Stimulated activated CD4-positive, alpha-beta T cell treated with anti-CD3 and anti-CD28 coated beads, Interleukin-1b, Interleukin-23, amount 100 ng/mL, for 1 hour (primary cell): ENCODE measurements at places on chromosomes 1 and 21.

DNA sequence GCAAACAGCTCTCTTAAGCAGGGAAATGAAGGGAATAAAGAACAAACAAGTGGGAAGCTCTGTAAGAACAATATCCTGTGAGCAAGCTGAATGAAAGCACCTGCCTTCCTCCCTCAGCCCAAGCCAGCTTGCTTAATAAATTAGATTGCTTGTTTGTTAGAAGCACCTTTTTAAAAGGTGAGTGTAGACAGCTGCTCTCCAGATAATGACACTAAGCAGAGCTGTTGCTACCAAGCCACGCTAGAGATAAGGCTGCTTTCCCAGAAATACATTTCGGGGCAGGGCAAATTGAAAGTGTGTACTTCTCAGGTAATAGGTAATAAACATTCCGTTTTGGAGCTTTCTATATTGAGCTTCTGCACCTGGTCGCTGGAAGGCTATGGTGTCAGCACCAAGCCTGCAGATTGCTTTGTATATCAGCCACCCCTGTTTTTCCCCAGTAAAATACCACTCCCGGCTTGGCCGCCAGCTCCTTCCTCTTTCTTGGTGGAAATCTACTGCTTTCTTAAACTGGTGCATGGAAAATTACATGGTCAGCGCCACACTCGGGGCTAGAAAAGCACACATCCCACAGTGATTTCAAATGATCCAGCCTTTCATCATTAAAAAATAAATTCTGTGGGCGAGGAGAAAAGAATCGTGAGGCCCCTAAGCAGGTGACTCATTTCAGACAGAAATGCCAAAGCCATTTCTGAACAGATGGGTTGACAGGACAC lies 151.3 kb downstream of the ETS2 start:
- DNase-seq, result no peak

DNA sequence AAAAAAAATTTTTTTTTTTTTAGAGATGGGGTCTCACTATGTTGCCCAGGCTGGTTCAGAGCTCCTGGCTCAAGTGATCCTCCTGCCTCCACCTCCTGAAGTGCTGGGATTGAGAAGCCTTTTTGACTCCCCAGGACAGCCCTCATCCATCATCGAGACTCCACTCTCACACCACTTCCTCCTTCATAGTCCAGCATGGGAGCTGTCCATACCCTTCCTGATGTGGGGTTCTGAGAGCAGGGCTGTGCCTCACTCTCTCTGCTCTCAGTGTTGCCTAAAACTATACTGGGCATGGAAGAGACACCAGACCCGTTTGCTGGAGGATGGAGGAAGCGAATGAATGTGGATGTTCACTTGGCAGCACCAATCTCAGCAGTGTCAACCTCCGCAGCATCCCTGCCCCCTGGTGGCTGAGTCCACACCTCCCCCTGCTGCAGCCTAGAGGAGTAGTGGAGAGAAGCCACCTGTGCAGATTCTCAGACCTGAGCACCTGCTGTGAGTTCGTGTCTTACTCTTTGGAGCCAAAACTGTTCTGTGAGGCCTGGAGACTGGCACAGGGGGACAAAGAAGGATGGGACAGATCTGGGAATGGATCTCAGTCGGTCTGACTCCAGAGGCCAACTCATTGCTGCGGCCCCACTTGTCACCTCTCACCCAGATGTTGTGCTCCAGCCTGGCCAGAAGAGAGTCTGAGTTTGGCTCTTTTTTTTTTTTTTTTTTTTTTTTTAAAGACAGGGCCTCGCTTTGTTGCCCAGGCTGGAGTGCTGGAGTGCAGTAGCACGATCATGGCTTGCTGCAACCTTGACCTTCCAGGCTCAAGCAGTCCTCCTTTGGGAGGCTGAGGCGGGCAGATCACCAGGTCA lies 17.7 kb downstream of the TINAGL1 start:
- peak; percentile 51 for DNase-seq

DNA sequence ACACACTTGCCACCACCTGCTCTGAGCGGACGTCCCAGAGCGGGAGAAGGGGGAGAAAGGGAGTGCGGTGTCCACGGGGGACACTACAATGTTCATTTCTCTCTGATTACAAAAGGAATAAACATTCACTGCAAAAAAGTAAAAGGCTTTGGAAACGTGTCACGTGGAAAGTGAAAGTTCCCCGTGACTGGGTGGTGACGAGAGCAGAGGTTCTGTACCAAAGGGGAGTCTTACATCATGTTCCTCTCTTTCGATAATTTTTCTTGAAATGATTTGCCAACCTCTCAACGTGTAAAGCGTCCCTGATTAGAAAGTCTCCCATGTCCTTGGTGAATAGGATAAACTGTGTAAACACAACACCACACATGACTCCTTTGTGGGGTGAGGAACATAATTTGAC lies 22.0 kb upstream of the PRDM15 start:
- DNase-seq, result no peak

DNA sequence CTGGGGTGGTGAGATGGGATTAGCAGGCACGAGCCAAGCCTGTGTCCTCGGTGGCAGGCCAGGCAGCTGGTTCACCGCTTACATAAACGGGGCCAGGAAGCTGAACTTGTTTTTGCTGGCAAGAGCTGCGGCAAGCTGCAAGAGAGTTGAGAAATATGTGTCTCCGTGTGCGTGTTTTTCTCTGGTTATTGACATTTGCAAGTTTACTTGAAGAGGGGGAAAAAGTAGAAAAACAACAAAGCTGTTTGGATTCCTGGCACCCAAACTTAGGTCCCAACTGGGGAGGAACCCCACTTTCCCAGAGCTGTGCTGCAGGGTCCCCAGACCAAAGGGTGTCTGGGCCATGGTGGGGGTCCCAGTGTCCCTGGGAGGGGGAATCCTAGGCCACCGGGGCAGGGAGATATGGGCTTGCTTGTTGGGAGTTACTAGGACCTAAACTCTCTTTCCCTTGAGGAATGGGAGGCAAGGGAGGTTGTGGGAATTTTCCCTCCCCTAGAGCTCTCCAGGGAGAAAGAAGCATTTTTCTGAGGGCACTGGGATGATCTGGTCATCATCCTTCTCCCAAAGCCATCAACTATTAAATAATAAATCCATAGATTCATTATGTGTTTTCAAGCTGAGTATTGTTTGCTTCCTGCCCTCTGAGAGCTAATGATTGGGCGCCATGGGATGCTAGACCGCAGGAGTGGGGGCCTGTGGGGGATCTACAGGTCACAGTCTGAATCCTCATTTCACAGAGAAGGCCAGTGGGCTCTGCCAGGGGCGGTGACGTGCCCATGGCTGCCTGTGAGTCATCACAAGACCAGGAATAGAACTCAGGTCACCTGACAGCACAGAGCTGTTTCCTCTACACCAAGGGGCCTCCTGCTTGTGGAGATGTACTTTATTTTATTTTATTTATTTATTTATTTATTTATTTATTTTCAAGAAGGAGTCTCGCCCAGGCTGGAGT lies 14.8 kb downstream of the IL6R start:
- no peak for DNase-seq

DNA sequence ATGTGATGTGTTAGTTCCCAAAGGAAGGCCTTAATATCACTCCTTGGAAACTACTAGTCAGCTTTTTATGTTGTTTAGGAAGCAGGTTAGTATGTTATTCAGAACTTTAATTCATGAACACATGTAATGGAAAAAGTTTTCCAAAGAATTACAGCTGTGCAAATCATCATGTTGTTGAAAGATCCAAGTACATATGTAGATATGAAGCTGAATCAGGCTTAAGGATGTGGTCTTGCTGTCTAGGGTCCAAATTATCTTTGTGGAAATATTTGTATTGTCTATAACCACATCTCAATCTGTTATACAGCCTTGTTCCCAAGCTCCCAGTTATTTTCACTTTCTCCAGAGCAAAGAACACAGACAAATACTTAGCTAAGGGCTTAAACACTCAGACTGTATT lies 231.6 kb downstream of the TPR start:
- no peak for DNase-seq

- no peak for DNase-seq
These were observed 112.5 kb upstream of the NBPF11 start for GRCh38 chr1:148264374-148265276.

DNA sequence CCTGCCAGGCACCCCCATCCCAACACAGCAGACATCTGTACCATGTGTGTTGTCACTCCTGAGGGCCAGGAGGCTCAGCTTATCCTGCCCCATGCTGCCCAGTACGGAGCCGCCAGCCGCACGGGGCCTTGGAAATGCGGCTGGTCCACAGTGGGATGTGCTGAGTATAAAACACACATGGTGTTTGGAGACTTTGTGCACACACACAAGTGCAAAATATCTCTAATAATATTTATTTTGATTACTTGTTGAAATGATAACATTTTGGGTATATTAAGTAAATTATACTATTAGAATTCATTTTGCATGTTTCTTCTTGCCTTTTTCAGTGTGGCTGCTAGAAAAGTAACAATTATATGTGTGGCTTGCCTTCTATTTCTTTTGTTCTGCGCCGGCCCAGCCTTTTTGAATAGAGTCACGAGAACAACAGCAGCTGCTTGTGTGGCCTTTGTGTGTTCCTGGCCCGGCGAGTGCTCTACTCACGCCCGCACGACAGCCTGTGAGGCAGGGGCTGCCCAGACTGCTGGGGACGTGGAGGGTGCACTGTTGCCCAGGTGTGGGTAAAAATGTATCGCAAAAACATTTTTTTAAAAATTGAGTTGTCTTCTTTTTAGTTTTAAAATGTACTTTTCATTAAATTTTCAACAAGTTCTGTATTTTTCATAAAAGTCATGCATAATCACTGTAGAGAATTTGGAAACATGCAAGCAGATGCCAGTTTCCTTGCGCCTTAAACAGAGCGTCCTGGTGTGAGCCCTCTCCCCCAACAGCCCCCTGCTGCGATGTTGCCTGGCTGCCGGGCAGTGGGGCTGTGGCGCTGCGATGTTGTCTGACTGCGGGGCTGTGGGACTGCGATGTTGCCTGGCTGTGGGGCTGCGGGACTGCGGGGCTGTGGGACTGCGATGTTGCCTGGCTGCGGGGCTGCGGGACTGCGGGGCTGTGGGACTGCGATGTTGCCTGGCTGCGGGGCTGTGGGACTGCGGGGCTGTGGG lies 35.5 kb downstream of the COQ8A start:
- no peak for DNase-seq

GRCh38 chr1:29256979-29257804 lies 20.9 kb downstream of the PTPRU start:
- no peak for DNase-seq

- DNase-seq, result no peak
These were observed 896.3 kb downstream of the TTLL7 start for GRCh38 chr1:83102630-83103071.

GRCh38 chr1:33680281-33680840 lies 183.5 kb upstream of the HMGB4 start:
- DNase-seq, result no peak

- no peak for DNase-seq
These were observed 16.1 kb downstream of the F5 start for GRCh38 chr1:169570172-169570574.

DNA sequence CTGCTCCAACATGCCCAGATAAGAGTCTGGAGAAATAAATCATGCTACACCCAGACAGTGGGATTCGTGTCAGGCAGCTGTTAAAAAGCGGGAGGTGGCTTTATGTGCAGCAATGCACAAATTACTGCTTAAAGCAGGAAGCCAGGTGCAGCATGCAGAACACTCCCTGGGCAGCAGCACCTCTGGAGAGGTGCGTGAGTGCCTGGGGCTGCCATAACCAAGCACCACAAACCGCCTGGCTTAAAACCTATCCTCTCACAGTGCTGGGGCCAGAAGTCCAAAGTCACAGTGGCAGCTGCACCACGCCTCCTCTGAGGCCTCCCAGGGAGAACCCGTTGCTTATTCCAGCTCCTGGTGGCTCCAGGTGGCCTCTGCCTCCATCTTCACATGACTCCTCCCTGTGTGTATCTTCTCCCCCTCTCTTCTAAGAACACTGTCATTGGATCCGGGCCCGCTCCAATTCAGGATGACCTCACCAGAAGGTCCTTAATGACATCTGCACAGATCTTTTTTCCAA lies 115.6 kb downstream of the SIK1 start:
- no peak for DNase-seq

DNA sequence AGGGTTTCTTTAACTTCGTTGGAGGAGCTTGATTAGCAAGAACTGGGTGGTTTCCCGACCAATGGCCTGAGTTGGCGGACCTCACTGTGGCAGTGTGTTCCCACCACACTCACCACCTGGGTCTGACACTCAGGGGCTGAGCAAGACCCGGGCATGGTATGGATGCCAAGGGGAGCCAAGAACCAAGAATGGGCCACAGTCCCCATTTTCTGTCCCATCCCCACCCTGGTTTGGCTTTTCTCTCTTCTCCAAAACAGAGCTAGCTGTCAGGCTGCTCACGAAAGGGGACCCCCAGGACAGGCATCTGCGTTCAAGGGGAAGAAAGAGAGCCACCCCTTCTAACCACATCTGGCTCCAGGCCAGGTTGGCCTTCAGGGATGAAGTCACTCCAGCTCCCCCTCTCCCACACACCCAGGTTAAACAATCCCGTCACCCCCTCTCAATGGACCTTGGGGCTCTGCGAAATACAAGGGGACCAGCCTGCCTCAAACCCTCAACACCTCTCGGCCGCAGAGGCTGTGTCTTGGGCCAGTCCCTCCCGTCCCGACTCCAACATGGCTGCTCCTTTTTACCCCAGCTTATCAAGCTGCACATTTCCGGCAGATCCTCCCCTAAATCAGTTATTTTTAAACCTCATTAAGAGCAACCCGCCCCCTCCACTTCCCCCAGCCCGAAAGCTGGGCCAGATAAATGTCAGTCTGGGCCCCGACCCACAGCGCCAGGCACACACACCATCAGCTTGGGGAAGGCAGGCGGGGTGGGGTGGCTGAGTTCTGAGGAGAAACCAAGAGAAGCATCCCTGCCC lies 3.4 kb downstream of the TAGLN2 start:
- DNase-seq, result no peak

DNA sequence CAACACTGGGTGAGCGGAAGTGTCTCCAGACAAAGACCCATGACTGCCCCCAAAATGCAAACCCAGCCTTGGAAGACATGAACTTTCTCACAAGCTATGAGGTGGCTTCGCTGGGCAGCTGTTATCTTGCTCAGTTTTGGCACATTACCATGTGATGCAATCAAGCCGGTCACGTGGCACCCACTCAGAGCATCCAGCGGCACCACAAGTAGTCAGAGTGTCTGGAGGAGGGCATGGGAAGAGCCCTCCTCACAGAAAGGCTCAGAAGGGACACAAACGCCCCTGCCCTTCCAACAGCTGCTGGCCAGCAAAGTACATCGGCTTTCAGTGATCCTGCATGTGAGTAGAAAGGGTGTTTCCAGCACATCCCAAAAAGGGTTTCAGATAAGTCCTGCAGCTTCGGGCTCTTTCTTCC lies 145.5 kb upstream of the IRF2BP2 start:
- no peak for DNase-seq

DNA sequence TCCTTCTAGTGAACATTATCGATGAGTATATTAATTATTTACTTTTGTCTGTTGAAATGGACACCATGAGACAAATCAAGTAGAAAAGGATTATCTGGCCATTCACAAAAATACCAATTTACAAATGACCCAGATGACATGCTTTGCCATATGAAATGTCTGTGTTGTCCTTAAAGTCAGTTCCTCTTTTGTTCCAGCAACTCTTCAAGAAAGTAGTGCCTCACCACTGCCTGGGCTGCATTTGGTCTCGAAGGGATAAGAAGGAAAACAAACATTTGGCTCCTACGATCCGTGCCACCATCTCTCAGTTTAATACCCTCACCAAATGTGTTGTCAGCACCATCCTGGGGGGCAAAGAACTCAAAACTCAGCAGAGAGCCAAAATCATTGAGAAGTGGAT lies 79.6 kb downstream of the RGL1 start:
- no peak for DNase-seq

- DNase-seq, result no peak
These were observed 349.3 kb downstream of the PTPRU start for GRCh38 chr1:29585656-29586055.

GRCh38 chr1:48760857-48761256 lies 15.8 kb downstream of the BEND5 start:
- no peak for DNase-seq
